GM23248 (cell line): ENCODE measurements at places on chromosomes 2 and 18. TPM values are rescaled to one million over a fixed set of nuclear protein-coding genes. Genes with fewer than 3 reads are reported as not detected.

The UGT1A3 gene
- not detected in 2 replicates for total RNA-seq

The SERPINB13 gene
- total RNA-seq, result not detected in 2 replicates

The NEURL3 gene
- total RNA-seq, result not detected in 2 replicates

The GKN2 gene
- not detected in 2 replicates for total RNA-seq
